Left lung (tissue), 14 donors: ENCODE measurements at places on chromosomes 1 and 21.
A peak's percentile ranks its signal among the peaks of the same experiment; 100 is the strongest.

- DNase-seq, result no peak
Observed at GRCh38 chr1:41357451-41358101, 3.7 kb upstream of the FOXO6 start.

DNA sequence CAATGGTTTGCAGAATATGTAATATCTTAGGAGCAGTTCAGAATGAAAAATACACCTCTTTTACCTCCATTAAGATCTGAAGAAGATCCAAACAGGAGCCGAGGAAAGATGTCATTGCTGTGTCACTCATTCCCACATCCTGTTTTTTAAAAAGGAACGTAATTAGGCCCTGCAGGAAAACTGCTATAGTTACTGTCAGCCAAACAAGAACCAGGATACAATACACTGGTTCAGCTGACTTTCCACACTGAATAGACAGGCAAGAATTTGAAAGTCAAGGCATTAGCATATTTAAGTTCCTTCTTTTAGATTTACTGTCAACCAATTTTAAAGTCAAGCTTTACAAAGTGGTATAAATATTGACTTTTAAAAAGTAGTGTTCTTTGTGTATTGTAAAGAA is 63.8 kb downstream of the IARS2 start:
- DNase-seq, result no peak

- DNase-seq, result no peak
Observed at GRCh38 chr1:187045371-187045770, 216.6 kb downstream of the PLA2G4A start.

DNA sequence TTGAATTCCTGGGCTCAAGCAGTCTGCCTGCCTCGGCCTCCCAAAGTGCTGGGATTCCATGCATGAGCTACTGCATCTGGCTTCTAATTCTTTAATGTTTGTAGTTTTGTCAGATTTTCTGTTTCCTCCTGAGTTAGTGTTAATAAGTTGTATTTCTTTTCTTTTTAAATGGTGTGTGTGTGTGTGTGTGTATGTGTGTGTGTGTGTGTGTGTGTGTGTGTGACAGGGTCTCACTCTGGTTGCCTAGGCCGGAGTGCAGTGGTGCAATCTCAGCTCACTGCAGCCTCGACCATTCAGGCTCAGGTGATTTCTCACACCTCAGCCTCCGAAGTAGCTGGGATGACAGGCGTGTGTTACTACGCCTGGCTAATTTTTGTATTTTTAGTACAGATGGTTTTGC is 50.2 kb downstream of the ADARB1 start:
- DNase-seq, result no peak

DNA sequence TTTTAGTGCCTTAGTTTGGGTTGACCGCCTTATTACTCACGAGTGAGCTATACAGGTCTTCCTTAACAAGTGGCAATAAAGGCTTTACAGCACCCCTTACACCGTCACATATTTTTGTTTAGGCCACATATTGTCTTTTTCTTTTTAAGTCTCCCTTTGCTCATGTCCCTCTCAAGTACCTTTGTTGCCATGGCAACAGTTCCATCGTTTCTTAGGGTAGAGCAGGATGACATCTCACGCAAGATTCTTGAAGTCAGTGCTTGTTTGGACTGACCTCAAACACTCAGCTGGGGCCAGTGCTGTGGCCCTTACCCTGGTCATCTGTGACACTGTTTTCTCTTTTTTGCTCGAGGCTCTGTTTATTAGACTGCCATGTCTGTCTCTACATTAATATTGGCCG is 69.8 kb downstream of the PBX1 start:
- no peak for DNase-seq

GRCh38 chr1:6600410-6601048 is 2.1 kb downstream of the KLHL21 start:
- DNase-seq, result no peak

DNA sequence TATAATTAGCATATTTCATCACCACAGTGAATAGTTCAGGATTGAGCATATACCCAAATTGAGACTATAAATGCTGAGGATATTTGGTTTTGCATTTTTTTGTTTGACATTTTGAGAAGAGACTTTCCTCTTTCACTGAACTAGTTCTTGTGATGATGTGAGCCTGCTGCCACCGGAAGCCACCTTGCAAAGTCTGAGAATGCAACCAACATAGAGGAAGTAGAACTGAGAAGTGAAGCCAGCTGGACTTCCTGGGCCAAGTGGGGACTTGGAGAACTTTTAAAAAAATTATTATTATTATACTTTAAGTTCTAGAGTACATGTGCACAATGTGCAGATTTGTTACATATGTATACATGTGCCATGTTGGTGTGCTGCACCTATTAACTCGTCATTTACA is 102.3 kb downstream of the RPE65 start:
- DNase-seq, result no peak

DNA sequence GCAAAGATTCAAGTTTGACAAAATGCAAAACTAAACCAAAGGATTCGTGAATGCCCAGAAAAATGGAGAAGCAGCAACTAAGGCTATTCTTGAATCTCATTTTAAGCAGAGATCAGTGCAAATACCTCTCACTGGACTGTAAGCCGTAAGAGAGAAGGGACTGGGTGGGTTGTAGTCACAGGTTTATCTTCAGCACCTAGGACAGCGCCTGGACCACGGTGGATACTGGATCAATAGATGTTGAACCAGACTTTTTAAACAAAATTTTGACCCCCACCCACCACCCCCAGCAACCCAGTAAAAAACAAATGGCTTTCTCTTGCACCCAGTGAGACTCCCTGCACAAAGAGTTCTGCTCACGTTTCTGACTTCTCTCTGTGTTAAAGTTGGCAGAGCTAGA is 347.1 kb downstream of the AJAP1 start:
- no peak for DNase-seq

DNA sequence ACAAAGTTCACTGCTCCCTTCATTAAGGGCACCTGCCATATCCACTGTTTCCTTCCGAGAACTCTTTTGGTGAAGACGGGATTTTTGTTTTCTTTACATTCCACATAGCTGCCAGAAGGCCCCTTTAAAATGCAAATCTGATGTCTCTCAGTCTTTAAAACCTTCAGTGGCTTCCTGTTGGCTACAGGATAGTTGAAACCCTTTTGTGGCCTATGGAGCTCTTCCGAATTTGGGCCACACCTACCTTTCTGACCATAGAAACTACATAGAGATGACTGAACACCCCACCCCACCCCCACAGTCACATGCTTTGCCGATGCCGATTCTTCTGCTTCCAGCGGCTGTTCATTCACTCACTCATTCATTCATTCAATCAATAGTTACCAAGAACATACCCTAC is 502.6 kb downstream of the KIF26B start:
- DNase-seq, result no peak

DNA sequence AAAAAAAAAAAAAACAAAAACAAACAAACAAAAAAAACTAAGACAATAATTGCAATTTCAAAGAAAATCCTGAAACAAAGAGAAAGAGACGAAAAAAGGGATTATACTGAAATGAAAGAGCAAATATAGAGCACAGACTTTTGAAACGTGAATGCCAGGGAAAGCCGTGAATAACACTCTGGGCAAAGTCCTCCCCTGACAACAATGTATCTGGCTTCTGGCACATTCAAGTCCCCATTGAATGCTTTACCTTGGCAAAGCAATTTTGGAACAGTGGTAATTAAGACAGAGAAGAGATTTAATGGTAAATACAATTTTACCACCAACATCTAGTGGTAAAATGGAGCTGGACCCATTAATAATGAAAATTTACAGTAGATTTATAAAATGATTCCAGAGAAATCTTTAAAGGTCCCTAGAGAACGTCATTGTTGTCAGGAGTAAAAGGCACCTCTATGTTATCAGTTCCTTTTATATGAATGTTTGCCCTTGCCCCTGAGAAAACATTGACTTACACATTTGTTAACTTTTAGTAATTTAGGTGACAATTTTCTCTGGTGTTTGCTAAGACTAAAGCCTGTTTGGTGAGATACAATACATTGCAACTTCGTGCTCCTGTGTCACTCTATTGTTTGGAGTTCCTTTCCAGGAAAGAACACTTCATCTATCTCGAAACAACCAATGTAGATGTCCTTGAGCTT is 89.7 kb downstream of the GREM2 start:
- no peak for DNase-seq

- no peak for DNase-seq
Observed at GRCh38 chr1:187938092-187938491, 1109.3 kb downstream of the PLA2G4A start.

DNA sequence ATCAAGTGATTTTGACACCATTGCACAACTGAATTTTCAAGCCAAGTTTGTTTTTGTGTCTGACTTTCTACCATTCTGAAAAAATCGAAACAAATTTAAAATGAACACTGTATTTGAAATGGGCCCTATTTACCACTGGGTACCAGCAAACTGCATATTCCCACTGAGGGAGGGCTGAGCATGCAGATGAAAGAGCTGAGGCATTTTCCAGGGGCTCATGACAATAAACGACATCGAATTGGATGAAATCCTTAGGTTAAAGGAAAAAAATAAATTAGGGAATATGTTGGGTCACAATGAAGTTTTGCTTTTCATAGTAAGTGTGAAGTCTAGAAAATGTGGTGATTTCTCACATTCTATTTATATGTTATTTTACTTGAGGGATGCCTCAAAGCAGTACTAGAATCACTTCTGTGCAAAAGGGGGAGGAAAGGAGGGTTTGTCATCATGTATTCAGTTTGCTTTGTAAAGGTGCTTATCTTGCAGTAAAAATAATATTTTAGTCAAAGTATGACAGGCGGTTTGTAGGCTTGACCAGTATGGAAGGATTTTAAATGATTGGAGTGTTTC is 11.2 kb downstream of the ZBTB18 start:
- DNase-seq, result no peak

- no peak for DNase-seq
Observed at GRCh38 chr1:163093169-163093568, 24.0 kb downstream of the RGS4 start.

GRCh38 chr1:212618466-212619210 is 10.1 kb downstream of the ATF3 start:
- no peak for DNase-seq

DNA sequence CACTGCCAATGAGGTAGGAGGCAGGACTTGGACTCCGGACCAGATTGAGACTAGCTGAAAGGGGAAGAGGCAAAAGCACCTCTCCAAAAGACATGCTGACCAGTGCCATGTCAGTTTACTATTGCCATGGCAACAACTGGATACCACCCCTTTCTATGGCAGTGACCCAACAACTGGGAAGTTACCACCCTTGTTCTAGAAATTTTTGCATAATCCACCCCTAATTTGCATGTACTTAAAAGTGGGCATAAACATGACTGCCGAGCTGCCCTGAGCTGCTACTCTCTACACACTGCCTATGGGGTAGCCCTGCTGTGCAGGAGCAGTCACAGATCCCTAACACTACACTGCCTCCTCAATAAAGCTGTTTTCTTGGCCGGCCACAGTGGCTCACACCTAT is 19.0 kb upstream of the SLC6A9 start:
- DNase-seq, result no peak

DNA sequence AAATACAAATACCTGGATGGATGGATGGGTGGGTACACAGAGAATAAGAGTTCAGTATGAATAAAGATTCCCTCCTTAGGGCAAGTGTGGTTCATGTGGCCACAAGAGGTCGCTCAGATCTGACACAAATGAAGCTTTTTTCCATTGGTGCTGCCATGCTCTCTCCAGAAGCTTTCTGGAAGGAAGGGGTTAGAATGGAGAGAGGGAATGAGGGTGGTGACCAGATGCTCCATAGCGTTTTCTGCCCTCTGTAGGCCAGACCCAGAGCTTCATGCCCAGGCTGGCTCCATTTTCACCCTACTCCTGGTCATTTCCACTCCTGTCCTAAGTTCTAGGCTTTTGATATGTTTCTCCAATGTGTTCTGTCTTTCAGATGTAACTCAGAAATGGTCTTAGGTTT is 3.3 kb upstream of the FCRL6 start:
- DNase-seq, result peak; percentile 55

DNA sequence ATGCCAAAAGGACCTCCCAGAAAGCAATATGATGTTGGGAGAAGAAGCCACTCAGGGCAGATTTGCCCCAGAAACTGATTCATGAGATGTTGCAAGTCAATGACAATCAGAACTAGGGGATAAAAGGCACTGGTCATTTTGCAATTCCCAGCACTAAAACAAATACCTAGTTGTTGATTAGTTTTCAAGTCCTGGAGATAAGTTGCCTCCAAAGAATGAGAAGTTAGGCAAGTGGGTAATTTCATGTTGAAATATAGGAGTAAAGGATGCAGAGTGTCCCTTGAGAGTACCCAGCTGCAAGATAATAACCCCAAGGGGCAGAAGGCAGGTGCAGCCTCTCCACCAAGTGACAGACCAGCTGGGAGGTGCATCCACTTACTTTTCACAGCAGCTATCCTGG is 363.6 kb downstream of the PBX1 start:
- DNase-seq, result no peak

DNA sequence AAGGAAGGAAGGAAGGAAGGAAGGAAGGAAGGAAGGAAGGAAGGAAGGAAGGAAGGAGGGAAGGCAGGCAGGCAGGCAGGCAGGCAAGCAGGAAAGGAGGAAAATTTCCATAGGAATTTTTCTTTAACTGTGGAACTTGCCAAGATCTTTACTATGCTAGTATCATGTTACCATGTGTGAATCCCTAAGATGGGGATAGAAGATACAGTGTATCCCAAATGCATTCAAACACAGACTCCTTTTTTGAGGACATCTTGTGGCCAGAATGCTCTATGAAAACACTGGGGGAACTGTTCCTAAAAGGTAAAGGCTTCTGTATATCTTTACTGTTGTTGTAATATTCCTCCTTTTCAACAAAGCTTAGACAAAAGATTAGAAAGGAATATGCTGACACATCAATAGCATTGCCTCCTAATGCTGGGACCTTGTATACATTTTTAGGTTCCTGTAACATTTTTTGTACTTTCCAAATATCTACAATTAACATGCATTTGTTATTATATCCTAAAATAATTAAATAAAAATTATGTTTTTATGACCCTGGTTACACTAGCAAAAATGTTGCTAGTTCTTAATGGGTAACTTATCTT is 20.6 kb downstream of the CCDC190 start:
- DNase-seq, result no peak

DNA sequence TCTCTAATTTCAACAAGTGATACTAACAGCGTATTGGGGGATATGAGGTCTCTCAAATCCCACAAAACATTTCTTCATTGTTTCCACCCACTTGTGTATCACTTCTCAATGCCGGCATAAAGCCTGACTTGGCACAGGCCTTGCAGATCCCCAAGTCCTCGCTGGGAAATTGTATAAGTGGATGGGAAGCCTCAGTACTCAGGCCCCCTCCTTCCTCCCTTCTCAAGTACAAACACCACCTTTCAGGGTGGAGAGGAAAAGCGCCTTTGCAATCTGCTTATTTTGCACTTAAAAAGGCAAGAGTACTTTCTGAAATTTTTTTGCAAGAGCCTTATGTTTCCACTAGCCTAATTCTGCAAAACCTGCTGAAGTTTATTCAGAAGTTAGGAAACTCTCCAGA is 25.8 kb upstream of the KLHDC8A start:
- DNase-seq, result peak; percentile 36

GRCh38 chr1:185654199-185654951 is 79.8 kb upstream of the HMCN1 start:
- DNase-seq, result no peak
